ENCODE measurements at places on chromosomes 5 and 9.

- no peak for DNase-seq
Measured at GRCh38 chr5:136000932-136001331, 27.9 kb upstream of the TGFBI start.

DNA sequence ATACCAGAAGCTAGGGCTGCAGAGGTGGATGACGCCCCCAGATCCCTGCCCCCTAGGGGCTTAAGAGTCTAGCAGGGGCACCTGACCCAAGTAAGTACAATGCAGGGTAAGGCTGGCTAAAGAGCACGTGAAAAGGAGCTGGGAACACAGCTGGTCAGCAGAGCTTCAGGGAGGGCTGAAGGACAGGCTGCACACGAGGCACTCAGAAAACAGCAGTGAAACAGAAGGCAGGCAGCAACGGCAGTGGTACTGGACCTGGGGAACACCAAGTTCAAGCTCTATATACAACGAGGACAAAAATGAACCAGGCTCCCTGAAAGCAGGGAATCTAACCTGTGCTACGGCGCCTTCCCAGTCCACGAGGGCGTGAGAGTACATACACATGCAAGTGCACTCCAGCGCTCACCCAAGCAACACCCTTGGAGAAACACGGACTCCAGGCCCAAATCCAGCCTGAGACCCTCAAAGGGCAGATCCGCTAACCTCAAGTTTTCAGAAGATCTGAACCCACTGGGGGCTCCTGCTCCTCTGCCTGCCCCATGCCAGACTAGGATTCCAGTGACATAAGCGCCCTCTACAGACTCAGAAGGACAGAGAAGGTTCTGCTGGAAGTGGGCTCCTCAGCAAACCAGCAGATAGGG, 57.4 kb downstream of the PSMB7 start:
- DNase-seq = no peak

- no peak for DNase-seq
Measured at GRCh38 chr9:130698514-130698913, 4.9 kb downstream of the EXOSC2 start.

DNA sequence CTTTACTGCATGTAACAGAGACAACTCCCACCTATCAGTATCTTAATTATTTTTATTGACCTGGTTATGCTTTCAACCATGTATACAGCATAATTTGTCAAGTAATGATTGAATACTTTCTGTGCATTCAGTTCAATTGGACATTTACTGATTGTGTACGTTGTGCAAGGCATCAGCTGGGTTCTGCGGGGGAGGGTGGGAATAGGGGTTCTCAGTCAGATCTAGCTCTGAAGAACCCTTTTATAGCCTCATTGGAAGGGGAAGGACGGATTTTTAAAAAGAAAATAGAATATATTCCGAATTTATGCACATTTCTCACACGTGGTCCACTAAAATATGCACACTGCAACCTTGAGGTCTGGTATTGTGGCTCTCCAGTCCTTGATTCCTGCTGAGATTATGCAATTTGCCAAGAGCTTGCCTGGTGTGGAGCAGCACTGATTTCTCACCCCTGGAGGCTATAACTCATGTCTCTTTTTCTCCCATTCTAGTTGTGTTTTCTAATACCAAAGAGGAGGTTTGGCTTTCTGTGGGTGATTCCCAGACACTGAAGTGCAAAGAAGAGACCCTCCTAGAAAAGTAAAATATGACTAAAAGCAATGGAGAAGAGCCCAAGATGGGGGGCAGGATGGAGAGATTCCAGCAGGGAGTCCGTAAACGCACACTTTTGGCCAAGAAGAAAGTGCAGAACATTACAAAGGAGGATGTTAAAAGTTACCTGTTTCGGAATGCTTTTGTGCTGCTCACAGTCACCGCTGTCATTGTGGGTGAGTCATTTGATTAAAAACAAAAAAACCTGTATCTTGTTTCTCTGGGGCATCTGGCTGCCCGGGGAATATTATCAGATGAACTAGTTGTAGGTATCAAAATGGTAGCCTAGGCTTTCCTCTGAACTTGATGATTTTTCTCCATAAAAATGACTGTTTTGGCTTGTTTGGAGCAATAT, 1.7 kb downstream of the SLC1A3 start:
- DNase-seq = no peak

- no peak for DNase-seq
Measured at GRCh38 chr5:61675015-61675692, 343.1 kb downstream of the ZSWIM6 start.

Data from non-pigmented ciliary epithelial cell (primary cell).